ENCODE measurements at places on chromosomes 5 and 9.

- no peak for DNase-seq
Measured at GRCh38 chr5:167982-168660, 23.2 kb upstream of the LRRC14B start.

DNA sequence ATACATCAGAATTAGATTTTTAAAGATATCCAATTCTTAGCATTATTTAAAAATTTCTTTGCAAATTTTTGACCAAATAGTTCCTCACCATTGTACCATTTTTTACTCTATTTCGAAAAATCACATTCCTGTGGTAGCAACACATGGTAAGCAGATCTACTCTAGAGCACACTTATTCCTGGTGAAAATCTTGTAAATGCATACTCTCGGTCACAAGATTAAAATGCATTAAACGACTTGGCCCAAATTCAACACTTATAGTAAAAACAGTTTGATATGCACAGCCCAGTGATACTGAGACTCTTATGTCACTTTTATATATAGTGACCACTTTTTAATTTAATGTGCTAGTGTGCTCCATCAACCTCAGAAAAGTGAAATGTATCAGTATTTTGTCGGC, 208.8 kb upstream of the TARS1 start:
- DNase-seq: no peak

DNA sequence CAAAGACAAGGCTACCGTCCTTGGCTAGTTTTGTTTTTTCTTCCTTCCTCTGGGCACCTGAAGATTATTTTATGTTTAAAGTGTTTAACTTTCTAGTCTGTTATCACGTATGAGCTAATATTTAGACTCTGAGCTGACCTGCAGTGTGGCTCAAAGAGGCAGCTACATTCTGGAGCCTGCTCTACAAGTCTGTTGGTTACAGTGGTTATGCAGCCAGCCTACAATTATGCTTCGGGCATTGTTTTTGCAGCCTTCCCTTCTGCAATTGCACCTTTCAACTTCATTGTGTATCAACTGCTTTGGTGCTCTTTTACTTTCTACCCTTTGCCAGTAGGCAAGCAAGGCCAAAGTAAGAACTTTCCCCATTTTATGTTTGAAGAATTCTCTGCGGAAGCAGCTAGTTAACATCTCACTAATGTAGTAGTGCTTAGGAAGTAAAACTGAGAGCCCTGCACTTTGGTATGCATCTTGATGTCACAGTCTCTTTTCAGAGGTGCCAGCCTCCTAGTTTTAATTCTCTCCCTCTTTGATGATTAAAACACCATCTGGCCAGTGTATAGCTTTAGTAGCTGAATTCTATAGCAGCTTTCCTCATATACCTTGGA, 322.1 kb downstream of the FAM170A start:
- DNase-seq: no peak

- DNase-seq: peak; percentile 46
Measured at GRCh38 chr5:79235261-79235633, 684 bp upstream of the JMY start.

- DNase-seq: no peak
Measured at GRCh38 chr9:130114741-130115140, 57.5 kb upstream of the NCS1 start.

- DNase-seq: no peak
Measured at GRCh38 chr5:169243651-169244422, 57.1 kb downstream of the SLIT3 start.

GRCh38 chr9:137354845-137355760, 53.0 kb upstream of the NRARP start:
- peak; percentile 80 for DNase-seq

- no peak for DNase-seq
Measured at GRCh38 chr5:168472329-168472728, 13.9 kb upstream of the RARS1 start.

GRCh38 chr9:121736934-121737462, 85.6 kb downstream of the DAB2IP start:
- DNase-seq: no peak

DNA sequence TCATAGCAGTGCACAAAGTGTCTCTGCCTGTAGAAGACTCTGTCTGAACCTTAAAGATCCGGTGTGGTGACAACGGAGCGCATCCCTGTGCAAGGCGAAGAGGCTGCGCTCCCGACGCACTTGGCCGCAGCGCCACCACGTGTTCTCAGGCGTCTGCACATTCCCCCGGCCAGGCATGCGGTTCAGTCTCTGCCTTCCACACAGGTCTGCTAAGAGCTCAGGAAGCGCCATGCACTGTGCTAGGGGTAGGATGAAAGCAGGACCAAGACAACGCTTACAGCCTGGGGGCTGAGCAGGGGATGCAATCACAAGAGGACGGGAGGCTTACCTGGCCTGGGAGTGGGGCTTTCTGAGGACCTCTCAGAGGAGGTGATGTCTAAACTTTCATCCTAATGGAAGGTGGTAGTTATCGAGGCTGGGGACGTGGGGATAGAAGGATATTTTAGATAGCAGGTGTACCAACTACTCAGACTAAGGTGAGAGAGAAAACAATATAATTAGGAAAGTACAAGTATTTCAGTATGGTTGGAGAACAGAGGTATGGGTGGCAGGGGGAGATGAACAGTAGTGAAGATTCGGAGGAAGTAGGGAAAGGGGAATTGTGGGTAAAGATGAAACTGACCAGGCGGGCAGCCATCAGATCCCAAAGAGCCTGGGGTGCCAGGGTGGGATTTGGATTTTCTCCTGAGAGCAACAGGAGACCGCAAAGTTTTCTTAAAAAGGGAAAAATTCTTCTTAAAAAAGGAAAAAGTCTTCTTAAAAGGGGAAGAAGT, 13.3 kb downstream of the CAPSL start:
- peak; percentile 82 for DNase-seq

GRCh38 chr5:20554001-20554400, 566.0 kb upstream of the CDH18 start:
- no peak for DNase-seq

DNA sequence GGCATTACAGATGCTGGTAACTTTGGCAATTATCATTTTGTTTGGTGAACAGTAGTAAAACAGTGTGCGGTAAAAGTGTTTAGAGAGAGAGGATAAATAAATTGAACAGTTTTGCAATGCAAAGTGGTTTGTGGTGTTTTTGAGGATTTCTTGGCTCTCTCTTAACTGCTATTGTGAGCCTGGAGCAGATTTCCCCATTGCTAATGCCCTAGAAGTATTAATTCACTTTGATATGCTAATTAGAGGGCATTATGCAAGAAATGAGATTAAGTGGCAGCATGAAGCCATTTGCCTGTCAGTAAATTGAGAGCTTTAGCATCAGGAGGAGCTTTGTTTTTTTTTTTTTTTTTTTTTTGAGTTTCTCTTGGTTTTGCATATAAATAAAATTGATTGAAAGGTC, 8.2 kb downstream of the PBX3 start:
- no peak for DNase-seq

GRCh38 chr5:156496291-156496690, 169.3 kb downstream of the SGCD start:
- no peak for DNase-seq

- no peak for DNase-seq
Measured at GRCh38 chr9:136230365-136230764, 15.2 kb downstream of the QSOX2 start.

GRCh38 chr5:33195431-33196165, 245.2 kb upstream of the TARS1 start:
- DNase-seq: no peak

DNA sequence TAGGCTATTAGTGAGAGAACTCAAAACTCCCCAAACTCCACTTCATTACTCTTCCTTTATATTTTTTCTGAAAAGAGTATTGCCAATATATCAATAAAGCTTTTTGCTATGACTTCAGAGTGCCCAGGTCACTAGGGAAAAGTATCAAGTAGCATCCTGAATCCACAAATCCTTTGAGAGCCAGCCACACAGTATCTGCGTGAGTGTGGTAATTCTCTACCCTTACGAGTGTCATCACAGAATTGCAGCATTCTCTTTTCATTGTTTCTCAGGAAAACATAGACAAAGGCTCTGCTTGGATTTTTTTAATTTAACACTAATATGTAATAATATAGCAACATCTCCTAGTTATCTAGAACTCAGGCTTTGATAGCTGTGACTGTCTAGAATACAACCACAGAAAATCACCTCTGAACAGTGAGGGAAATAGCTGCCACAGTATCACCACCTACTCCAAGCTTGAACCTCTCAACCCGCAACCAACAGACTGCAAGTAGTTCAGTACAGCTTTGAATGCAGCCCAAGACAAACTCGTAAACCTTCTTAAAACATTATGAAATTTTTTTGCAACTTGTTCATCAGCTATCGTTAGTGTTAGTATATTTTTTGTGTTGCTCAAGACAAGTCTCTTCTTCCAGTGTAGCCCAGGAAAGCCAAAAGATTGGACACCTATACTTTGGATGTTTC, 79.3 kb upstream of the CCDC152 start:
- no peak for DNase-seq

DNA sequence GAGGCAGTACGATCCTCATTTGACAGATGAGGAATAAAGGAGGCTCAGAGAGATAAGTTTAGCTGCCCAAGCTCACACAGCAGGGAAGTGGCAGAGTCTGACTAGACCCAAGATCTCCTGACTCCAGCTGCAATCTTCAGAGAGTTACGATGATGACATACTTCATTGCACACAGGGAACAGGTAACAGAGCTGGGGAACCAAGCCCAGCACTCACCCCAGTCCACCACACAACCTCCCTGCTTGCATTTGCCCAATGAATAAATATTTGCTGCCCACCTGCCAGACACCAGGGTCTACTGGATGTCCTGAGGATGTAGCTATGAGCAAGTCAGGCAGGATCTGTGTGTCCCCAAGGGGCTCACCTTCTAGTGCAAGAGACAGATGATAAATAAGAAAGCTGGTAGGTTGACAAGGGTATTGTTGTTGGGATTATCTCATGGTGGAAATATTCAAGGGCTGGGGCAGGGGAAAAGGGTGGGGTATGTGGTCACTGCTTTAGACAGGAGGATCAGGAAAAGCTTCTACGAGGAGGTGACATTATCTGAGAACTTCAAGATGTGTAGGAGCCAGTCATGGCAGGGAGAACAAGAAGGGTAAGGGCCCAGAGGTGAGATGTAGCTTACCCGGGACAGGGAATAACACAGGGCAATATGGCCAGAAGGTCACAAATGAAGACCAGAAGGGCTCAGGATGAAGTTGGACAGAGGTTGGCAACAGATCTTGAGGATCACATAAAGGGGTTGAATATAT, 28.6 kb upstream of the CPEB4 start:
- DNase-seq: no peak

Data from common myeloid progenitor, CD34-positive (primary cell).